ENCODE measurements at places on chromosomes 1 and 21. TPM values are rescaled to one million over a fixed set of nuclear protein-coding genes. Genes with fewer than 3 reads are reported as not detected.

- ATAC-seq = no peak
Measured at GRCh38 chr1:200495901-200496300, 86.1 kb upstream of the ZNF281 start.

GRCh38 chr1:216015116-216015515, 408.1 kb downstream of the USH2A start:
- no peak for ATAC-seq

DNA sequence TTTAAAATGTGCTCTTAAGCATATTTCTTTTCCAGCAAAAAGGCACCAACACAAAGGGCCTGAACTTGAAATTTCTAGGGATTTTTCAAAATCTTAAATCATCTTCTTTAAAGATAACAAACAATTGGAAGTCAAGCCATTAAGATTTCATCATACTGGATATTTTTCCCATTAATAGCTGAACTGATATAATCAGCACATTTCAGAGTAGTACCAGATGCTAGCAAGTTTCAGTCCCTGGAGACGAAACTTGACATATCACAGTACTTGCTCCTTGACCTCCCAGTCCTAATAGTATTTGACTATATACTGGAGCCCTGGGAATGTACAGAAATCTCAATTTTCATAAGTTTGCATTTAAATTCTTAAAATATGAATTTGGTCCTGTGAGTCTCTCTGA, 10.2 kb upstream of the CDC7 start:
- ATAC-seq = no peak

- no peak for ATAC-seq
Measured at GRCh38 chr1:65658122-65658521, 134.6 kb upstream of the PDE4B start.

DNA sequence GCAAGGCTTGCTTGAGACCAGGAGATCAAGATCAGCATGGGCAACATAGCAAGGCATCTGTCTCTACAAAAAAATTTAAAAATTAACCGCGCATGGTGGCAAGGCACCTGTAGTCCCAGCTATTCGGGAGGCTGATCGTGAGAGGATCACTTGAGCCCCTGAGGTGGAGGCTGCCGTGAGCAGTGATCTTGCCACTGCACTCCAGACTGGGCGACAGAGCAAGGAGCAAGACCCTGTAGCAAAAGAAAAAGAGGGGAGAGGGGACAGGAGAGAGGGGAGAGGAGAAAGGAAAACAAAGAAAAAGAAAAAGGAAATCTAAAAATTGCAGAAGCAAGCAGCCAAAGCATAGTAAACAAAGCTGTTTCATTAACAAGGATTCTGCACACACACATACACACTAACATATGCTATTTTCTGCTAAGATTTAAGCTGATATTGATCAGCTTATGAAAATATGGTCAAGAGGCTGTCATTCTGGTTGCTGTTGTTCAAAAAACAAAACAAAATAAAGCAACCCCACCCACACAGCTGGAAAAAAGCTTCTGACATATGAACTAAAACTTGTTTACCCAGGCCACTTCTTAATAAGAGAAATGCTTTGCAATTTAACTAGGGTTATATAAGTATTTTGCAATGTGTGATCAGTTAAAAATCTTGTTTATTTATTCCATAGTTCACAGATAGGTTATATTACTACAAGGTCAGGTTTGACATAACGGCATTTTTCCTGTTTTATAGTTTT, 1.8 kb downstream of the ARNT start:
- ATAC-seq = no peak

DNA sequence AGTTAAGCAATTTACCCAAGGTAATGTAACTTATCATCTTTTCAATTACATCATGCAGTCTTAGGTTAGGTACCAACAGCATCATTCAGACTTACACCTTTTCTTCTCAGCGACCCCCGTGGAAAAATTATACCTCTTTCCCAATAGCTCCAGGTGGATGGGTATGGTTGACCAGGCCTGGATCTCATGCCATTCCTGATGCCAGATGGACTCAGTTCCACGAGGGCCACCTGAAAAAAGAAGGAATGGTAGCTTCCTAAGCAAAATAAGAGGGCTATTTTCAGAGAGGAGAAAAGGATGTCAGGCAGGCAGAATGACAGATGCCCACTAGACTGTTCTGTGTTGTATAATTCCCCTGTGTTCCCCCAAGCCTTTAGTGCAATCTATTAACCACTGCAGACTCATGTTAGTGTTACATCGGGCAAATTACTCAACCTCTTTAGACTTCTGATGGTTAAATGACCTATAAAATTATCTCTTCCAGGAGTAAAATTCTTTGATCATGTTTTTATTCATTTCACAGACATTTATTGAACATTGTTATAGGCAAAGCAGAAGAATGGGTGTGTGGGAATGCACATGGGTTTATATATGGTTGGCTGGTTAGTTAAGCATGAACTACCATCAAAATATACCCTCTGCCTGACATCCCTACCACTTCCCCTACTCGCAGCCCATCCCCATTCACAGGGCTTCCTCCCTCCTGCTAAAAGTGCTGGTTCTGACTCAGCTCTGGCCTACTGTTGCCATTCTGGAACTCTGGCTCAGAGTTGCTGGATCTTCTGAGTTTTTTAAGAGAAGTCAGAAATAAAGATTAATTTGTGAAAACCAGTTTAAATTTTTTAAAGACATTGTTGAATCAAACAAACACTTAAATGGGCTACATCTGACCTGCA, 10.6 kb upstream of the MYSM1 start:
- ATAC-seq = no peak

The OR14A16 gene
- total RNA-seq = not detected
